ENCODE measurements at places on chromosomes 11 and 22.

DNA sequence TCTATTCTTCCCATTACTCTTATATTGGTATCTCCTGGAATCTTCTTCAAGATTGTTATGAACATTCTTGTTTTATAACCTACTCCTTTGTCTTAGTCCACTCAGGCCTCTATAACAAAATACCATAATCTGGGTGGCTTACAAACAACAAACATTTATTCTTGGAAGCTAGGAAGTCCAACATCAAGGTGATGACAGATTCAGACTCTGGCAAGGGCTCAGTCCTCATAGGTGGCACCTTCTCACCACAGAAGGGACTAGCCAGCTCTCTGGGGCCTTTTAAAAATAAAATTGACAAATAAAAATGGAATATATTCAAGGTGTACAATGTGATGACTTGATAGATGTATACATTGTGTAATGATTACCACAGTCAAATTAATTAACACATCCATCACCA is 19.8 kb downstream of the DNHD1 start:
- DNase-seq, result no peak

DNA sequence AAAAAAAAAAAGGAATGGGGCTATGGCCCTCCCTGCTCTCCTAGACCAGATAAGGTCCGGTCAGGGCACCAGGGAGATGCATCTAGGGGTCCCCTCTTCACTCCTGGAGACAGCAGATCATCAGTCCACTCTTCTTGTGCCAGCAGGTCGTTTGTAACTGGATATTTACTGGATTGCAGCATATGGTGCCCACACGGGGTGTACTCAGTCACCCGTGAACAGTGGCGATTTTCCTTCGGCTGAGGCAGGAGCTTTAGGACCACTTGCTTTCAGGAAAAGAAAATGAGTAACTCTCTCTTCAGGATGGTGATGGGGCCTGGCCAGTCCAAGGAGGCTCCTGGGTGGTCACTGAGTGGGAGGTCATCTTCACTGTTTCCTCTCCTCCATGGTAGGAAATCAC is 38.3 kb upstream of the RAB1B start:
- no peak for DNase-seq

DNA sequence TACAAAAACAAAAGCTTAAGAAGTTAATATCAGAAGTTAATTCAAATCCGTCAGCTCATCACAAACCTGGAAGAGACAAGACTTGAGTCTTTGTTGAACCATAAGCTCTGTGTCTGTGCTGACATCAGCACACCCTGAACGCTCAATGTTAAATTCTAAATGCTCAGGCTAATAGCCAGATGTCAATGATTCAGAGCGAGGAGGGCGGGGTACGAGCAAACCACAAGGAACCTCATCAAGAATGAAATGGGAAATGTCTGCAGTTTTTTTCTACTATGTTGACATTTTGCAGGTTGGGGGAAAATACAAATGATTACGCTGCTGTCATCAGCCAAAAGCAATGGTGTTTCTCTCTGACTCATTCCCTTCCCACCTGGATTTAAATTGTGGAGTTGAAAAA is 1057.2 kb downstream of the NTM start:
- DNase-seq, result no peak

- DNase-seq, result no peak
Measured at GRCh38 chr22:45082795-45083194, 73.0 kb upstream of the PHF21B start.

GRCh38 chr11:8341996-8342395 is 78.3 kb upstream of the LMO1 start:
- no peak for DNase-seq

GRCh38 chr22:37097346-37097745 is 12.2 kb downstream of the TMPRSS6 start:
- DNase-seq, result no peak

DNA sequence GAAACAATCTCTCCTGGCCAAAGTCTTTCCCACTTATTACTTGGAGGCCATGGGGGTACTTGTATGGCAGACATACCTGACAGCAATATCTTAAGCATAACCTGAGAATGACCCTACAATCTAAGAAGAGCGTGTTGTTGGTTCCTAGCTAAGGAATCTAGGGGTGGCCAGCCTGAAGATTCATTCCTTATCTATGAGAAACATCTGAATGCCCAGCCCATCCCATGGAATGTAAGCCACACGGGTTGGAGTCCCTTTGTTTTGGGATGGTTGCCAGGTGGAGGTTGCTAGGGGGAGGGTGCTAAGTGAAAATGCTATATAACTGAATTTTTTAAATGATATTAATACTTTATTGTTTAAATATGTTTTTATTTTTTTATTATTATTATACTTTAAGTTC is 725.0 kb downstream of the ETS1 start:
- no peak for DNase-seq

GRCh38 chr11:74004759-74005615 is 3.9 kb downstream of the UCP3 start:
- DNase-seq, result no peak

- no peak for DNase-seq
Measured at GRCh38 chr11:90326647-90327046, 103.8 kb upstream of the CHORDC1 start.

DNA sequence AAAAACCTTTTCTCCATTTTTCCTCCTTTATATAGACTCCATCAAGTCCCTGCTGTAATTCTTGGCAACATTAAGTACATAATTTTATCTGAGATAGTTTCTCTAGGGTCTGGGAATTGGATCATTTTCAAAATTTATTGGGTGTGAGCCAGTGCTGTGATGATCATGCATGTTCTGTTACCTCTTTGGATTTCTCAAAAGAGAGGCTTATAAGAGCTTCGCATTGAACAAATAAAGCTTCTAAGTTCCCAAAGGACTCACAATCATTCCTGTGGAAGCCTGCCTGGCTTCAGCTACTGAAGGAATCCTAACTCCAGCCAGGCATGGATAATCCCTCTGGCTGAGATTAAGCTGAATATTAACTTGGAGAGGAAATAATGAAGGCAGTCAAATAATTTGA is 208.5 kb downstream of the RAB38 start:
- DNase-seq, result no peak

DNA sequence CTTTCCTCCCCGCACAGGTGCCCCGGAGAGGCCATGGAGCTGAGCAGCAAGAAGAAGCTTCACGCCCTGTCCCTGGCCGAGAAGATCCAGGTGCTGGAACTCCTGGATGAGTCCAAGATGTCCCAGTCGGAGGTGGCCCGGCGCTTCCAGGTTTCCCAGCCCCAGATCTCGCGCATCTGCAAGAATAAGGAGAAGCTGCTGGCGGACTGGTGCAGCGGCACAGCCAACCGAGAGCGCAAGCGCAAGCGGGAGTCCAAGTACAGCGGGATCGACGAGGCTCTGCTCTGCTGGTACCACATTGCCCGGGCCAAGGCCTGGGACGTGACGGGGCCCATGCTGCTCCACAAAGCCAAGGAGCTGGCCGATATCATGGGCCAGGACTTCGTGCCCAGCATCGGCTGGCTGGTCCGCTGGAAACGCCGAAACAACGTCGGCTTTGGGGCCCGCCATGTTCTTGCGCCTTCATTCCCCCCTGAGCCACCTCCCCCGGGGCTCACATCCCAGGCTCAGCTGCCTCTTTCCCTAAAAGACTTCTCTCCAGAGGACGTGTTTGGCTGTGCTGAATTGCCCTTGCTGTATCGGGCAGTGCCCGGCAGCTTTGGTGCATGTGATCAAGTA is 1.3 kb downstream of the TIGD3 start:
- peak; percentile 6 for DNase-seq

GRCh38 chr11:68052137-68052873 is 13.5 kb downstream of the TCIRG1 start:
- DNase-seq, result no peak

DNA sequence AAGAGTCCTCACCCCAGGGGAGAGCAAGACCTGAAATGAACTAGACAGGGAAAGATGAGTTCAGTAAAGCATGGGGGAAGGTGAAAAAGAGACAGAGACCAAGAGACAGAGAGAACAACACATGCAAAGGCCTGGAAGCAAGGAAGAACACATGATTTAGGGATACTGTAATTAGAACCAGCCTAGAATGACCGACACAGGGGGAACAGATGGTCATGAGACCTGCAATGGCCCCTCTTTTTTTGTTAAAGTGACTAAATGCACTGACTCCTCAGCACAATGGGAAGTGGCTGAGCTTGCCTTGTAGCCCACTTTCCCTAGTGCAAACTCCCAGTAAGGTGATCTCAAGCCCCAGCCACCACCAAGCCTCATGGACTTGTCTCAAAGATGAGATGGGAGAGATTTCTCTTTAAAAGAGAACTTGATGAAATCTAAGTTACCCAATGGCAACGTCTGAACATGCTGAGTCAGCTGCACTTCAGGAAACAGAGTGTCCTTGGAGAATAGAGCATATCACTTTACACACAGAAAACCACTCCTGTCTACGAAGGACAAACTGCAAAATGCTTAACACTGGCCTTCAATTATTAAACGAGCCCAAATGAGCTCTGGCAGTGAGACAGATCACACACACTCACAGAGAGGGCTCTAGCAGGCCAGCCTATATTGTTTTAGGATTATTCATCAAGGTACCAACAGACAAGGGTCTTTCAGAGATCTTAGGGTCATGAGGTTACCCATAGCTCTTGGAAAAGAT is 91.0 kb downstream of the SERGEF start:
- DNase-seq, result peak; percentile 79

- no peak for DNase-seq
Measured at GRCh38 chr22:20656902-20657836, 116.7 kb upstream of the SERPIND1 start.

DNA sequence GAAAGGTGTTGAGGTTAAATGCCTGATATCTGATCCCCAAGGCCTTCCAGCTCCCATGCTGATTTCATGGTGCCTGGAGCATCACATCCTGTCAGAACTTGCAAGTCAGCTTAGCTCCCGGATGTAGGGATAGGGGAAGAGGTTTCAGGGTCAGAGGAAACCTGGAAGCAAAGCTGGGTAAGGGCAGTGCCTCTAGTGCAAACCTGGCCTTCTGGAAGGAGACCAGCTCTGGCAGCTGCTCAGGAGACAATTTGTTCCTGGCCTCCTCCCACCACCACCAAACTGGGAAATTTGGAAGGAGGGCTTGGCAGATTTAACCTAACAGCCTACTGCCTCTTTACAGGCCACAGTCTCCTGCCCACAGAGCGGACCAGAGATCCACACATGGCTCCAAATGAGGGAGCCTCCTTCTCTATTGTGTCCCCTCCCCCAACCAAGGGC is 9.2 kb upstream of the TSKU start:
- DNase-seq, result no peak

- peak; percentile 68 for DNase-seq
Measured at GRCh38 chr11:74822170-74822569, 73.5 kb downstream of the RNF169 start.

- no peak for DNase-seq
Measured at GRCh38 chr11:96964661-96965060, 574.8 kb downstream of the JRKL start.

DNA sequence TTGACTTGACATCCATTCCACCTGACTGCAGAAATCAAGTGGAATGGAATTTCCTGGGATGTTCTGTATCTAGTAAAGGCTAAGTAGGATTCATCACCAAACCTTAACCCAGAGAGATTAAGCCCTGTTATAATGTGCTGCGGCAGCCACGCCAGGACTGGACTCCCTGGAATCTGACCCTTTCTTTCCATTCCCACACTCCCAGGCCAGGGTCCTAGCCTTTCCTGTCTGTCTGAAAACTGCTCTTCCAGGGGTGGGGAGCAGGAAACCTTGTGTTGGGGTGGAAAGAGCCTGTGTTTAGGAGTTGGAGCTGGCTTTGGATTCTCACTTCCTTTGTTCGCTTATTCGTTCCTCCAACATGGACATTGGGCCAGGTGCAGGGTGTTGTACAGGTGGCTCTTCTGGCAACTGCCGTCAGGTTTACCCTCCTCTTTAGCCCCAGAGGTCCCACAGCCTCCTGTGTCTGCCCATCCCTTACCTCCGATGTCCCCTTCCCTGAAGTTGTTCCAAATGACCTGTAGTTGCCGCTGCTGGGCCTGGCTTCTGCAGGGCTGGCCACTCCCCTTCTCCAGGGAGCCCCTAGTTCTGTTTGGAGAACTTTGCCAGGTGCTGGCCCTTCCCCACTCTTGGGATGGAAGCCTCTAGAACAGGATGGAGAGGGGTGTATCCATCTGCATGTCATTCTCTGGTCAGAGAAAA is 20.5 kb upstream of the PARVB start:
- no peak for DNase-seq

- no peak for DNase-seq
Measured at GRCh38 chr11:60948250-60948649, 3.7 kb downstream of the SLC15A3 start.

DNA sequence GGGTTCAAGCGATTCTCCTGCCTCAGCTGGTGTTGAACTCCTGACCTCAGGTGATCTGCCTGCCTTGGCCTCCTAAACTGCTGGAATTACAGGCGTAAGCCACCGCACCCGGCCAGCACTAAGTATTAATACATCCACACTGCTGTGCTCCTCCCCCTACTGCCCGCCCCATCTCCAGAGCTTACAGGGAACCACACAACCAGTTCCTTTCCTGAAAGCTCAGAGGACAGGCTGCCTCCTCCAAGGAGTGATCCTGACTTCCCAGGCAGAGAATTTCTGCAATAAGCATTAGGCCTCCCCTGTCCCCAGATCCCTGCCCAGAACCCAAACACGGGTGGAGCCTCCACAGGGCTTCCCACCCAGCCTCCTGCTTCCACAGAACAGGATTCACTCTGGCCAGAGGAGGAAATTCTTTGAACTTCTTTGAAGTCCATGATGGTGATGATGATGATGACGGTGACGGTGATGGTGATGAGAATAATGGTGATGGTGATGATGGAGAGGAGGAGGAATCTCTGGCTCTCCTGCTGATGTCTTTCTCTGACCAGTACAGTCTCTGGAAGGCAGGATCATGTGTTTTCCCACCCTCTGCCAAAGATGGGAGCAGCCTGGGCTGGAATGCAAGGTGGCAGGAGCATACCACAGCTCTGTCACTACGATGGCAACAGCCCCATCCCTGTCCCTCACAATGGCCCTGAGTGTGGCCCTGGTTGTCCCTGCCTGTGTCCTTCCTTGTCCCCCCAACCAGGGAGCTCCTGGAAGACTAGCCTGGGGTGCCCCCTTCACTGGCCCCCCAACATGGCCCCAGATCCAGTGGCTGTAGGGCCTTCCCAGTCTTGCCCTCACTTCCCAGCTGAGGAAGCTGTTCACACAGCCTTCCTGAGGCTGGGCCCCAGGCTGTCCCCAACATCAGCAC is 33.5 kb upstream of the CSNK1E start:
- DNase-seq, result no peak

- no peak for DNase-seq
Measured at GRCh38 chr11:9495803-9496514, 35.1 kb downstream of the ZNF143 start.

- DNase-seq, result no peak
Measured at GRCh38 chr11:88420165-88420791, 82.7 kb upstream of the CTSC start.

GRCh38 chr22:33014621-33015020 is 43.6 kb downstream of the SYN3 start:
- no peak for DNase-seq

GRCh38 chr11:11701070-11701469 is 79.3 kb upstream of the GALNT18 start:
- peak; percentile 2 for DNase-seq

- no peak for DNase-seq
Measured at GRCh38 chr11:71383461-71383860, 64.7 kb downstream of the DHCR7 start.

DNA sequence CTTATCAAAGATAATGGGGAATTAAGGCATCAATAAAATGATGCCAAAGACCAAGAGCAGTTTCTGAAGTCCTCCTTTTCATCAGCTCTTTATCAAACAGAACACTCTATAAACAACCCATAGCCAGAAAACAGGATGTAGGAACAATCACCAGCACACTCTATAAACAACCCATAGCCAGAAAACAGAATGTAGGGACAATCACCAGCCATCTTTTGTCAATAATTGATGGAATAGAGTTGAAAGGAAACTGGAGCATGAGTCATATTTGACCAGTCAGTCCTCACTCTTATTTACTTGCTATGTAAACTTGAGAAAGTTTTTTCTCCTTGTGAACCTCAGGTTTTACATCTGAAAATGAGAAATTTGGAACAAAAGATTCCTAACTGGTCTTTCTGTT is 10.0 kb downstream of the MS4A2 start:
- no peak for DNase-seq

All from adipocyte (in vitro differentiated cells).